Neural progenitor cell (in vitro differentiated cells): ENCODE measurements at places on chromosomes 4 and X. TPM values are rescaled to one million over a fixed set of nuclear protein-coding genes. Genes with fewer than 3 reads are reported as not detected.

DNA sequence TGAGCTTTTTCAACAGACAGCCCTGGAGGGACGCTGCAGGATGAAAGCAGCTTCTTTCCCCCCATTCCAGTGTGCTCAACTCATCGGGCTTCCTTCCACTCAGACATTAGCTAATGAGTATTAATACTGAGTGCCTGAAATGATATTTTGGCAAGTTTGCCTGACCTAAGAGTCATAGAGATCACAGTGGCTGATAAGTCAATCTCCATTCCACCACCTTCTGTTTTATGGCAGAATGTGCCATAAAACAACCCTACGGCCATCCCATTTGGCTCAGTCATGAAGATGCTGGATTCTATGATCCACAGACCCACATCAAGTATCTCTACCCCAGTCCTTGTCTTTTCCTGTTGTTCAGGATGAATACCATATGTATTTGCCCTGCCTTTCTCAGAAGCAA lies 48.3 kb upstream of the MAB21L2 start:
- no peak for DNase-seq

DNA sequence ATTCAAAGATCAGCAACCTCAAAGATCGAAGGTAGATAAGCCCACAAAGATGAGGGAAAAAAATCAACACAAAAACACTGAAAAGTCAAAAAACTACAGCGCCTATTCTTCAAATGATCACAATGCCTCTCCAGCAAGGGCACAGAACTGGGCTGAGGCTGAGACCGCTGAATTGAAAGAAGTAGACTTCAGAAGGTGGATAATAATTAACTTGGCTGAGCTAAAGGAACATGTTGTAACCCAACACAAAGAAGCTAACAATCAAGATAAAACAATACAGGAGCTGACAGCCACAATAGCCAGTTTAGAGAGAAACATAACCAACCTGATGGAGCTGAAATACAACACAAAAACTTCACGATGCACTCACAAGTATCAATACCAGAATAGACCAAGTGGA lies 231.1 kb downstream of the STPG2 start:
- DNase-seq = no peak

- no peak for DNase-seq
Measured at GRCh38 chr4:157141976-157142375, 66.0 kb downstream of the GLRB start.

DNA sequence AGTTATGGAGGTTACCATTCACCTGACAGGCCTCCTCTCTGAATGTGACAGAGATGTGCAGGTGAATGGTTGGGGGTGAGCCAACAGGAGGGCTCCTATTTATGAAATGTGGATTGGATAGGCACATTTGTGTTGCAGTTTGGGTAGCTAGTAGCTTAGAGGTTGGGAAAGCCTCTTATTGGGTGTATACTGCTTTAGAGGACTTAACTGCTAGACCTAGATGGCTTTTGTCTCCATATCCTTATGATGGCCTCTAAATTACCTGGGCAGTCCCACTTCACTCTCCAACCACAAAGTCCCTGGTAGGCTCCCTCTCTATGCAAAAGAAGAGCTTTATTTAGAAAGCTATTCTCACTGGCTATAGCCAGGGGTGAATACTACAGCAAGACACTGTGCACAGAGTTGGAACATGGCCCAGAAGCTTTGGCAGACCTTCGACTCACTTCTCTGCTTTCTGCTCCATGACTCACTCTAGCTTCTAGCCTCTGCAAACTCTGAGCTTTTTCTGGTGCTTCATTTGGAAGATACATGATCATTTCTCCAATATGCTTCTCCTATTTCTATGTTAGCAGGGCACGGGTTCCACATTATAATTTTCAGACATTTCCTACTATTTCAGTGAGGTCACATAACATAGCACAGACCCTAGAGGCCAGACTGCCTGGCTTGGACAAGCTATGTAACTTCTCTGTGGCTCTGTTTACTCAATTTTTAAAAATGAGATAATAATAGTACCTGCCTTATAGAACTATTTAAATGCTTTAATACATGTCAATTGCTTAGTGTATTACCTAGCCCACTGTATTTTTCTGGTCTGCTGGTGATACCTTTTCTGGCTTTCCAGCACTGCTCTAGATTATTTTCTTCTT lies 6.0 kb upstream of the VGLL1 start:
- DNase-seq = no peak

- no peak for DNase-seq
Measured at GRCh38 chrX:85569686-85570085, 190.2 kb upstream of the POF1B start.

DNA sequence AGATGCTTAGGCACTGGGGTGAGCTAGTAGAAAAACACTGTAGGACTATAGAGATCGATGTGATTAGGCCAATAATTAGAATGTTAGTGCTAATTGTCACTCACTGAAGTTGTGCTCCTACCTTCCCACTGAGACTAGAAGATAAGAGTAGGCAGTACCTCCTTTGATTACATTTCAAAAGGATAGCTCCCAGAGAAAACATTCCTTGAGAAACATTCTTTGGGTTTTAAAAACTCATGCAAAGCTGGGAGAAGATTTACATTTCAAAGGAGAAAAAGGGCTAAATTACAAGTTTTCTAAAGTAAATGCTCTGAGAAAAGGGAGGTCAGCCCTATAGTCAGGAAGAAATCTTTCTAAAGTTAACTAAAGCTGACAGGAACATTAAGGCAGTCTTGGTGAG lies 860.3 kb upstream of the NDST4 start:
- peak; percentile 53 for DNase-seq

- DNase-seq = peak; percentile 65
Measured at GRCh38 chrX:119482481-119483480, 14.5 kb downstream of the SLC25A5 start.

Gene FIP1L1
- total RNA-seq = 66.5 and 88.5 TPM in 2 replicates

Gene UBL4A
- total RNA-seq = 12.1 and 31.1 TPM in 2 replicates

Gene CASP6
- 33.0 and 37.2 TPM in 2 replicates for total RNA-seq
